PC-9 (cell line): ENCODE measurements at places on chromosomes 7 and 10. TPM values are rescaled to one million over a fixed set of nuclear protein-coding genes. Genes with fewer than 3 reads are reported as not detected.

DNA sequence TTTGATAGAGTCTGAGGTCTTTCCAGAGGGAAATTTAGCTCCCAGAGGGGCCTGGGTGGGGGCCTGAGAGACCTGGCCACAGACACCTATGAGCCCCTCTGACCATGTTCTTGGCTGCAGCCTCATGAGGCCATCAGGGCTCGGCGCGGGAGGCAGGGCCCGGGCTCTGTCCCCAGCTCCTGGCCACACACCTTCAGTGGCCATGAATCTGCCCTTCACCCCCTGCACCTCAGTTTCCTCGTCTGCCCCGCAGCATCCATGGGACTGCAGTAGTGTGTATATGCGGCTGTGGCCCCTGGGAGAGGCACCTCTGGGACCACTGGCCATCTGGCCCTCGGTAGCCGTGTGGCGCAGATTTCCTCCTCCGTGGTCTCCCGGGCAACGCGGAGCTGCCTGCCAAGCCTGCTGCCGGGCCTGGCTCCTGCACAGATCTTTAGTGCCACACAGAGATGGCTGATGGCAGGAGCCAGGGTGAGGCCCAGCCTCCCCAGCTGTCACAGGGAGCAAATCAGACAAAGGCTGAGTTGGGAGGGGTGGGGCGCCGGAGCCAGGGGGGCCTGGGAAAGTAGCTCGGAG, 23.6 kb upstream of the ADCYAP1R1 start:
- no peak overlapping the region for H3K4me3 ChIP-seq
- H3K27ac ChIP-seq = no peak overlapping the region
- no peaks in the 10 kb centered on the region for H3K4me1 ChIP-seq
- no peak for DNase-seq
- H3K36me3 ChIP-seq = no peaks in the 10 kb centered on the region

GRCh38 chr10:70169649-70170364, 507 bp downstream of the SAR1A start:
- peak overlapping the region; percentile 98 for H3K4me3 ChIP-seq
- H3K4me1 ChIP-seq = peaks cover 36% of the 10 kb centered on the region
- no peaks in the 10 kb centered on the region for H3K27me3 ChIP-seq
- H3K27ac ChIP-seq = 0 out of 2 replicates have a peak overlapping the region, but pooled peaks have one; percentile 68
- H3K36me3 ChIP-seq = peaks cover 29% of the 10 kb centered on the region; the same call in 1 of the 2 replicates

GRCh38 chr10:129440722-129441316, 26.2 kb upstream of the MGMT start:
- no peak overlapping the region for H3K4me3 ChIP-seq
- no peak overlapping the region for H3K27ac ChIP-seq
- no peaks in the 10 kb centered on the region for H3K4me1 ChIP-seq
- no peak for DNase-seq
- no peaks in the 10 kb centered on the region for H3K36me3 ChIP-seq
- H3K27me3 ChIP-seq = peaks cover 65% of the 10 kb centered on the region

SLC16A12 gene
- 0.65 and 0.74 TPM in 2 replicates for total RNA-seq

GRID2IP gene
- total RNA-seq = 1.3 and 1.7 TPM in 2 replicates

DNA sequence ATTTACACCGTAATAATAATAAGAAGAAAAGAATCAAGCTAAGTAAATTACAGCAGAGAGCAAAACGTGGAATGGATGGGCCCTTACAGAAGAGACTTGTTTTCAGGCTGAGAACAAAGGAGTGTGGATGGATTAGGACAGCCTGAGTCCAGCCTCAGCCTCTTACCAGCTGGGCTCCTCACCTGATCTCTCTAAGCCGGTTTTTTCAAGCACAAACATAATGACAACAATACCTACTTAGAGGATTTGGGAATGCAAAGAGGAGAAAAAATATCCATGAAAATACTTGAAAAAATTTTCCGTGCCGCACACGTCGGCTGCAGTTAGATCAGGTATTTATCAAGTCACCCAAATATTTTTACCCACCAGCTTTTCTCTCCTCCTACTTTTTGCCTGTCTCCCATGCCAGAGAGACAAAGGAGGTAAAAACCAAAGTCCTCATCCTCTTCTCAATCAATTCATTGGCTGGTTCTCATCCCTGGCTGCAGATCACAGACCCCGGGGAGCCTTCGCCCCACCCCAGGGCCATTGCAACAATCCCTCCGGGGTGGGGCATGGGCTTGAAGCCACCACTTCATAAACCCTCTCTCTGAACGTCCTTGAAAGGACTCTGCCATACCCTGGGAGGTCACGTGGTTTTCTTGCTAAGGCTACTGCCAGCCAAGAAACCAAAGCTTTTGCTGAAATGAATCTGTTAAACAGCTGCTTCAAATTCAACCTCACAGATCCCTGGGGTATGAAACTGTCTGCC, 29.7 kb upstream of the GTF2I start:
- no peak overlapping the region for H3K27ac ChIP-seq
- H3K27me3 ChIP-seq = no peaks in the 10 kb centered on the region
- no peaks in the 10 kb centered on the region for H3K36me3 ChIP-seq
- H3K4me1 ChIP-seq = no peaks in the 10 kb centered on the region
- no peak for DNase-seq
- no peak overlapping the region for H3K4me3 ChIP-seq

DNA sequence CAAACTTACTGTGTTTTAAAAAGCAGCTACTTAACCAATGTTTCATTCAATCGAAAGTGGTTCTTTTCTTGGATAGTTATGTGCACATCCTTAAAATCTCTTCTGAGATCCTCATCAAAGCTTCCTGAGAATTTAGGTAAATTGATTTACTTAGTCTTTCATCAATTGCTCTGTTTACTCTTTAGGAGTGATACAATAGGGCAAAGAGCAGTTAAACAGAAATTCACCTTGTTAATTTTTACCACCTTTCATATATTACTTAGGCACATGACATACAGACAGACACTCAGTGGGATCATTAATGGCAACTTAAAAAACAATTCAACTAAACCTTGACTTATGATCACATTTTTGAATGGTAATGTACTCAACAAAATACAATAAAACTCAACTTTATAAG, 456.3 kb downstream of the DGKB start:
- H3K4me1 ChIP-seq = no peaks in the 10 kb centered on the region
- DNase-seq = no peak
- no peak overlapping the region for H3K4me3 ChIP-seq
- no peak overlapping the region for H3K27ac ChIP-seq

TUBAL3 gene
- total RNA-seq = 0.35 and 0.52 TPM in 2 replicates

- H3K4me1 ChIP-seq = peaks cover 35% of the 10 kb centered on the region
- H3K36me3 ChIP-seq = no peaks in the 10 kb centered on the region
- no peak overlapping the region for H3K27ac ChIP-seq
- H3K4me3 ChIP-seq = no peak overlapping the region
- no peaks in the 10 kb centered on the region for H3K27me3 ChIP-seq
- DNase-seq = peak; percentile 64
Observed at GRCh38 chr7:142581341-142581740, 167.9 kb upstream of the PRSS1 start.

ADAM12 gene
- total RNA-seq = 15.6 and 16.8 TPM in 2 replicates

IKZF5 gene
- 6.6 and 7.1 TPM in 2 replicates for total RNA-seq

ZNHIT1 gene
- 105 and 110 TPM in 2 replicates for total RNA-seq

- no peaks in the 10 kb centered on the region for H3K4me1 ChIP-seq
- H3K4me3 ChIP-seq = no peak overlapping the region
- H3K27me3 ChIP-seq = no peaks in the 10 kb centered on the region
- no peaks in the 10 kb centered on the region for H3K36me3 ChIP-seq
- DNase-seq = no peak
Observed at GRCh38 chr7:111290982-111291381, 200.1 kb downstream of the LRRN3 start.

CYP2E1 gene
- total RNA-seq = 1.6 and 3.0 TPM in 2 replicates

DNA sequence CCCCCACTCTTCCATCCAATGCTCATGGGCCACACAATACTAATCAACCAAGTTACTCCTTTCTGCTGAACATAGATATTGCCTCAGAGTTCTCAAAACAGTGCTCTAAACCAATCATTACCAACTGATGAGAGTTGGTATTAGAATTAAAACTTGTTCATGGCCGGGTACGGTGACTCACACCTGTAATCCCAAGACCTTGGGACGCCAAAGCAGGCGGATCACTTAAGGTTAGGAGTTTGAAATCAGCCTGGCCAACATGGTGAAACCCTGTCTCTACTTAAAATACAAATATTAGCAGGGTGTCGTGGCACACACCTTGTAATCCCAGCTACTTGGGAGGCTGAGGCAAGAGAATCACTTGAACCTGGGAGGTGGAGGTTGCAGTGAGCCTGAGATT, 8.2 kb downstream of the TM9SF3 start:
- H3K4me3 ChIP-seq = no peak overlapping the region
- H3K4me1 ChIP-seq = peaks cover 11% of the 10 kb centered on the region; the same call in 1 of the 2 replicates
- no peaks in the 10 kb centered on the region for H3K36me3 ChIP-seq
- H3K27me3 ChIP-seq = no peaks in the 10 kb centered on the region
- no peak for DNase-seq

DNA sequence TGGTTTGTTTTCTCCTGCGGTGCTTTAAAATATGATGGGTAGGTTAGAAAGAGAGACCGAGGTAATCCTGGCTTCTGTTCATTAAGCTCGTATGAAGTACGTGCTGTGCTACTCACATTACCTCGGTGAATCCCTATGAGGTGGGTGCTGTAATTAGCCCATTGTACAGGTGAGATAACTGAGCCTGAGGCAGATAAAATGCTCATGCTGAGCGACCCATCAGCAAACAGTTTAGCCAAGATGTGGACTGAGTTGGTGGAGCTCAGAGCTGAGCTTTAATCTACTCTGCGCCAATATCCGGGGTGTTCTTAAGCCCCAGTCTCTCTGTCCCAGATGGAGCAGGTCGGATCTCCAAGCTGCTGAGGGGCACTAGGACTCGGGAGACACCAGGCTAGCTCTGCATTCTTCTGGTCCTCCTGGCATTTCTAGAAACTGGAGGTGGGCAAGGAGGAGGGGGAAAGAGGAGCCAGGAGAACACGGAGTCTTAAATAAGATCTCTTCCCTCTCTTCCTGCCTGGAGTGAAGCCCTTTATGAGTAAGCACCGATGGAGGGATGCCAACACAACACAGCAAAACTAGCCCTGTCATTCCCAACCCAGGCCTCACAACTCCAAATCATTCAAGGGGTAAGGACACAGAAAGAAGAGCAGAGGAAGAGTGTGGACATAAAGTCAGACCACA, 458.5 kb downstream of the KCNMA1 start:
- no peaks in the 10 kb centered on the region for H3K27me3 ChIP-seq
- peak; percentile 45 for DNase-seq
- H3K36me3 ChIP-seq = no peaks in the 10 kb centered on the region
- H3K4me1 ChIP-seq = peaks cover 14% of the 10 kb centered on the region
- no peak overlapping the region for H3K4me3 ChIP-seq
- H3K27ac ChIP-seq = no peak overlapping the region

FEZF1 gene
- total RNA-seq = not detected in 2 replicates

CYP2C18 gene
- total RNA-seq = not detected in 2 replicates
